Retina (tissue), 1 donor: ENCODE measurements at places on chromosomes 2 and 18.

GRCh38 chr18:5476961-5477800 lies 66.6 kb downstream of the EPB41L3 start:
- no peak for DNase-seq

GRCh38 chr2:85794038-85794441 lies 40.2 kb downstream of the ATOH8 start:
- DNase-seq: no peak

- peak; percentile 47 for DNase-seq
Observed at GRCh38 chr18:63342206-63342605, 22.6 kb upstream of the BCL2 start.

GRCh38 chr2:215603440-215603839 lies 167.6 kb upstream of the FN1 start:
- DNase-seq: no peak

GRCh38 chr2:147017951-147018645 lies 826.7 kb upstream of the ACVR2A start:
- no peak for DNase-seq

DNA sequence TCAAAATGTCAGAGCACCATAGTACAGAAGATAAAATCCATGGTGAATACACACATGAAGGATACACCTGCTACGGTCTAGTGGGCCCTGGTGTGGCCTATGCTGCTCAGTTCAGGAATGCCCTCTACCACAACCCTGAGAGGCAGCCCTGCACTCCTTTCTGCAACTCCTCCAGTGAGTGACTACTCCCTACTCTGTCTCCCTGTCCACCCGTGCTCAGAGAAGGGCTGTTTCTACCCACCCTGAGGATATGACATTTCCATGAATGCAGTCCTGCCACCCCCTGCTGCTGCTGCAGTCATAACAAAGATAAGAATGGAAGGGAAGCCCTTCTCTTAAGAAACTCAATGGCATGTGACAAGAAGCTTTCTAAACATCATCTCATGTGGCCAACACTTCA lies 137.0 kb downstream of the EN1 start:
- DNase-seq: no peak

GRCh38 chr2:66271777-66272176 lies 163.1 kb upstream of the MEIS1 start:
- DNase-seq: no peak

DNA sequence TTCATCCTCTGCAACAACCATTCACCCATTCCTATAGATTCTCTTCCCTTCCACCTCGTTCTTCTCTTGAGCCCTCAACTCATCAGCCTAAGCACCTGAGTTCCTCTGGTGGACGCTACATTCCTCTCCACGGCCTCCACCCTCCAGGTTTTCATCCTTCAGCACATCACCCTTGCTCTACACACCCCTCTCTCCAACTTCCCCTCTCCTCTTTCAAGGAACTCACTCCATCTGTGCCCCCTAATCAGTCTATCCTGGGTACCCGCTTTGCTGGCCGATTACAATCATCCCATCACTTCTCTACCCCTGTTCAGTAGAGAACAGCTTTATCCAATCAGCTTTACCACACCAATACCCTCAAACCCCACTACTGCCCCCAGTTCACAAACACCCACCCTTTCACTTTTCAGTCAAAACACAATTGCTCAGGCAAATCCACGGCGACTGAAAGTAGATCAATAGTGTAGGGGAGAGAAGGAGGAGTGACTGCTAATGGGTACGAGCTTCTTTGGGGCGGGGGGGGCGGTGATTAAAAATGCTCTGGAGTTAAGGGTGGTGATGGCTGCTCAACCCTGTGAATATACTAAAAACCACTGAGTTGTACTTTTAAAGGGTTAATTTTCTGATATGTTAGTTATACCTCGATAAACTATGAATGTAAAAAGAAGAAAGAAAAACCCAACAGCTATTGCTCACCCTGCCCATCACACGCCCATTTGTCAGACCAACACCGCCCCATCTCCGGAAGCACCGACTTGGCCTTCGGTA lies 857 bp downstream of the DYM start:
- peak; percentile 17 for DNase-seq

- no peak for DNase-seq
Observed at GRCh38 chr2:73063909-73064875, 7.3 kb downstream of the SFXN5 start.

DNA sequence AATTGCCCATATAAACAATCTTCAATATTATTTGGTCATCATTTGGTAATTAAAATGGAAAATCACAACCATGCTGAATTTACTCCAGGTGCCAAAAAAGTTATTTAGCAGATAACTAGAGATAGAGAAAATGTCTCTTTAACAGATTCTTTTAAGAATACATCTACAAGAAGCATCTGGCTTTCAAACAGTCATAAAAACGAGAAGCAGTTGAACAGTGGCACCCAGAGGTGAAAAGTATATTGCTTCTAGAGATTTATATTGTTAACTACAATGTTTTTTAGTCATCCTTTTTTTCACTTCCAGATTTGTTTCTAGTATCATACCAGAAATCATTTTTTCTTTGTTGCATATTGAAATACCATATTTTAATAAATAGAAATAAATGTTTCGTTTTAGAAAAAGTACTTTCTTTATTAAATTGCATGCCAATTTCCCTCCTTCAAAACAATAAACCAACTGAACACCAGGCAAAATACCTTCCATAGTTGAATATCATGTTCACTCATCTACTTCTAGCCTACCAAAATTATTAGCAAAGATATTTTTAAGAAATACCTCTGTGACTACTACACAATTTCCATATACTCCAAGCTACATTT lies 65.4 kb upstream of the HNRNPA3 start:
- DNase-seq: peak; percentile 29

- no peak for DNase-seq
Observed at GRCh38 chr2:191622374-191623320, 55.3 kb upstream of the NABP1 start.

DNA sequence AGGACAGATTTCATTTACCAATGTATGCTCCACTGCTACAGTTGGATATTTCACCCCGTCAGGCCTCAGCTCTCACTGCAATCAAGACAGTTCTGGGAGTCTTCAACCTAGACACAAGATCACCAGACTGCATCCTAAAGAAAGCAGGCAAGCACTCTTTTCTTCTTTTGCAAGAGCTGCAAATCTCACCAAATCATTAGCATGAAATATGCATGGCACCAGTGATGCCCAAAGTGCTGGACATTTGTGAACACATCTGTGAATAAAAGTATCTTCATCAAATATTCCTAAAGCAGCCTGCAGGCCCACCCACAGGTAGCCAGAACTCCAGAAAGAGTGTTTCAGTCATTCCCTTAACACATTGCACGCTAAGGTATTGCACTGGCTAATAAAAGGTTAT lies 87.5 kb downstream of the RBM43 start:
- no peak for DNase-seq

- DNase-seq: no peak
Observed at GRCh38 chr18:51660188-51660715, 462.8 kb upstream of the MEX3C start.

GRCh38 chr2:8534729-8535468 lies 147.0 kb upstream of the ID2 start:
- DNase-seq: no peak

- DNase-seq: no peak
Observed at GRCh38 chr2:11624893-11625292, 45.1 kb downstream of the NTSR2 start.

- DNase-seq: no peak
Observed at GRCh38 chr18:62554061-62554815, 31.4 kb downstream of the ZCCHC2 start.

- no peak for DNase-seq
Observed at GRCh38 chr2:219453671-219454590, 19.3 kb downstream of the SPEG start.

DNA sequence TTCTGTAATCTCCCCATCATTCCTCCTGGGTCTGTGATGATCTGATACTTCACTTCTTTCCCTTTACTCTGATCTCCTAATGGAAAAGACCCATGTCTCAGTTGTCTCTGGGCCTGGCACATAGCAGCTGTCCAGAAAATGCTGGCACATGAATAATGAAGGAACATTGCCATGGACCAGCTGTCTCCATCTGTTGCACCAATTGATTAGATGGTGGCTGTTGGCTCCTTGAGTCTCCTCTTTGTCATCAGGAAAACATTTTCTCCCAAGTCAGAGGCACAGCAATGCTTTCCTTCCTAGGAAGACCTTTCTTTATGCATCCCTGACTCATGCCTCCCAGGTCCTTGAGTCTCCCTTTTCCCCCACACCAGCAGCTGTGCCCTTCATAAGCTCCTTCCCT lies 286.2 kb upstream of the CXCR4 start:
- DNase-seq: no peak

DNA sequence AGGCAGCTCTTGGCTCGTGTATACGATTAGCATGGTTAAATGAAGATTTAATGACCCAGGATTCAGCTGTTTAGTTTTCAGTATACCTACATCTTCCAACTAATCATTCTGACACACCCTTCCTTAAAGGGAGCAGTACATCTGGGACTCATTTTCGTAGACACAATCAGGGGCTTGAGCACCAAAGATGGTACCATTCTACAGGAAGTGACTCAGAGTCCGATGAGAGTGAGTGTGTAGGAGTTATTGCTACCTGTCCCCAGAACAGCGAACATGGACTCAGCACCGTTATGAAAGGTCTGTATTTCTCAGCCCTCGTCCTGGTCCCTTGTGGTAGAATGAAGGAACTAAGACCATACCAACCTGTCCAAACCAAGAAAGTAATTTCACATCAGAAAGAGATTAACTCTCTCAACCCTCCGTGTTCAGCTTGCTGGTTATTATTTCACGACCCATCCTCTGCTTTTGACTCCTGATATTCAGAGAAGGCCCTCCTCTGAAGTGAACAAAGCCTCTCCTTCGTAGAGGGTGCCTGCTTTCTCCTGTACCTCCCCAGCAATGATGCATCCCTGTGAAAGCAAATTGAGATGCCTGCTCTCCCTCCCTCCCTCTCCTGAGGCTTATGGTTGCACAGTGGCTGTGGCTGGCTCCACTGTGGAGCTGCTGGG lies 214.8 kb downstream of the MTX2 start:
- no peak for DNase-seq

GRCh38 chr18:68505178-68505574 lies 209.7 kb downstream of the TMX3 start:
- no peak for DNase-seq

- peak; percentile 70 for DNase-seq
Observed at GRCh38 chr2:55718165-55719008, 24.7 kb upstream of the PNPT1 start.

DNA sequence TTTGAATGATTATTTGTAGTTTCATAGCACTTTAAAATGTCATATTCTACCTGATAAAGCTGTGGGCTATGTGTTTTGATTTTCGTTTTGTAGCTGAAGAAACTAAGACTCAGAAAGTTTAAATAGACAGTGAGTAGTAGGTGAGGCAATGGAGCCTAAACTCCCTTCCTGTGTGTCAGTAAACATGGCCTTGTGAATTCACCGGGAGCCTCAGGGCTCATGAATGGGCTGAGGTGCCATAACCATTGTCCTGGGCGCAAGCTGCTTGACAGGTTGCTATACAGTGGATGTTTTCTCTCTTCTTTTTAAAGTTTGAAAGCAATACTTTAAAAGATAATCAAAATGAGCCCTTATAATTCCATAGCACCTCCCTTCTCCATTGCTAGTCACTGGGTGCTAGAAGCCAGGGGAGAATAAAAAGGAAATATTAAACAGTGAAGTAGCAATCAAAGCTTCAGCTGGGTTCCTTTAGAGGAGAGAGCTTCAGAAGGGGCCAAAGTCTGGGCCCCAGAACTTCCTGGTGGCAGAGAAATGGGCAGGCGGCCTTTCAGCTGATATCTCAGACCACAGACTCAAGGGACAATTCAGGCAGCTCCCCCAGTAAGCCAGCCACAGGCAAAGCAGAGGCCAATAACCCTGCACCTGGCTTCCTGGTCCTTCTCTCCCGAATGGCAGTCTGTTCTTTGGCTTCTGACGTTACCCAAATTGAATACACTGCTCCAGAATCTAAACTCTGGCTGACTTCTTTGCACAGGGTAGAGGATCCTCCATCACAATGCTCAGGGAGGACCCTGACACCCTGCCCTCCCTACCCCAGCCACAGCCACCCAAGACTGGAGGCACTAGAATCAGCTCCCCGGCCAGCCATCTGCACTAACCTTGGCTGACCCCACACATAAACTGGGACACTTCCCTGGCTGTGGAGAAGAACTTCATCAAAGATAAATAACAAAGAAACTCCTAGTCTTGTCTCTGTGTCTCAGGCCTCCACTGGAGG lies 51.8 kb upstream of the NPAS2 start:
- DNase-seq: no peak

DNA sequence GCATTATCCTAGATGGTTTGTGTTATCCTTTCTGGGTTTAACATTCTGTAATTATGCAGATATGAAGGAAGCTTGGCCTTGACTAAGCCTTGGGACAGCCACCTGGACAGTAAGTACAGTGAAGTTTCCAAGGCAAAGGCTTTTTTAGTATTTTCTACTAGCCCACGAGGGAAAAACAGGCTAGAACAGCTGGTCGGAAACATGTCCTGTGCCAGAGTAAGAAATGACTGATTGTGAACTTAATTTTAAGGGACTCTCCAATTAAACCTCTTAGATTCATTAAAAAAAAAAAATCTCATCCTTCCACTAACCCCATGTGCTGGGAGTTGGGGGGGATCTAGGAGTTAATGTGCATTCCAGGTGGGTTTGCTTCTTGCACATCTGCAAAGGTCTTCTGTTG lies 720.8 kb downstream of the SLC4A3 start:
- no peak for DNase-seq

DNA sequence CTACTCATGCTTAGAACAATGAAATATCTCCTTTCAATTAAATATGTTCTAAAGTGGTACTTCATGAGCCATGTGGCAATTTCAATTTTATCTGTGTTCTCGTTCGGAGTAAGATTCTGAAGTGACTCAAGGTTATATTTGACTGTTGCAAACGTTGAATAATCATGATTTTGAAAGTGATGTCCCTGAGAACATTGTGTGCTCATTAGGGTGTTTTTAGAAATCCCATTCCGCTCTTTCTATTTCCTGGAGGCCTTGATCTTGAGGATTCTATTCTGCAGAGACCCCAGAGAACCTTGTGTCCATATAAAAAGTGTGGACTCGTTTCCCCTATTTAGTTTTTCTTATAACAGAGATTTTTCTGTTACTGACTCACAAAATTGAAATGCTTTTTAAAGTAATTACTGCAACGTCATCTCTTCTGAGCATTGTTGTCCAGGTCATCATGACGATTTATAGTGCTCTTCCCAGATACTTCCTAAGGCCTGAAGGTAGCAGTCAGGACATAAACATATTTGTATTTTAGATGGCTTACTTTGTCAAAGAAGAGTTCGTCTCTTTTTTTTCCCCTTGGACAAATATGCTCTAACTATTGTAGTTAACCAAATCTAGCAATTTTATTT lies 27.2 kb downstream of the IL1R2 start:
- DNase-seq: no peak

DNA sequence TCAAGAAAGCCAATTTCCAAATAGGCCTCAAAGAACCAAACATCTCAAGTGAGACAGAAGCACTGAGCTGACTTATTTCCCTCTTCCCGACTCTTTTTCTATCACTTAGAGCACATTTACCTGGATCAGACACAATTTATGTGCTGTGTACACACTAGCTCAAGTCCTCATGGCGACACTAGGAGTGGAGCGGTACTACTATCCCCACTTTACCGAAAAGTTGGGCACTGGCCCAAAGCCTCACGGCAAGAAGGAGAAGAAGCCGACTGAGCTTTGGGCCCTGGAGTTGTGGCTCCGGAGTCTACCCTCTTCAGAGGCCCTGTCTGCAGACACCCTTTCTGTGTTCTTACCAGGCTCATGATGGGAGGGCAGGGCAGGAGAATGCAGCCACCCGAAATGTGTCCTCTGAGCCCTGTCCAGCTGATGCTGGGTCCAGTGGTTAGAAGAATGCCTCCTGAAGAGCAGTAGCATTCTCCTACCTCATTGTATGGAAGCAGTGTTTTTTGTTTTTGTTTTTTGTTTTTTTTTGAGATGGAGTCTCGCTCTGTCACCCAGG lies 91.7 kb upstream of the CNGA3 start:
- no peak for DNase-seq

- no peak for DNase-seq
Observed at GRCh38 chr2:10931710-10932255, 20.0 kb downstream of the KCNF1 start.
